ENCODE measurements at places on chromosomes 16 and 17.

DNA sequence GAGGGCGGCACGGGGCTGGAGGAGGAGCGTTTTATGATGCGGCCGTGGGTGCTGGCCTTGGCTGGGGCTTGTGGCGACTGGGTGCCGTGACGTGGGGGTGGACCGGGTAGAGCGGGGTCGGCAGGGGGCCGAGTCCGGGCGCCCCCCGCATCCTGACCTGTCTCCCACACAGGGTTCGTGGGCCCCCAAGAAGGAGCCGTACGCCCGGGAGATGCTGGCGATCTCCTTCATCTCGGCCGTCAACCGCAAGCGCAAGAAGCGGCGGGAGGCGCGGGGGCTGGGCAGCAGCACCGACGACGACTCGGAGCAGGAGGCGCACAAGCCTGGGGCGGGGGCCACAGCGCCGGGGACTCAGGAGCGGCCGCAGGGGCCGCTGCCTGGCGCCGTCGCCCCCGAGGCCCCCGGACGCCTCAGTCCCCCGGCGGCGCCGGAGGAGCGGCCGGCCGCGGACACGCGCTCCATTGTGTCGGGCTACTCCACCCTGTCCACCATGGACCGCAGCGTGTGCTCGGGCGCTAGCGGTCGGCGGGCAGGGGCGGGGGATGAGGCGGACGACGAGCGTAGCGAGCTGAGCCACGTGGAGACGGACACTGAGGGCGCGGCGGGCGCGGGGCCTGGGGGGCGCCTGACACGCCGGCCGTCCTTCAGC, 81.6 kb downstream of the ARHGAP23 start:
- DNase-seq: no peak

GRCh38 chr17:74491626-74492025, 25.2 kb downstream of the CD300A start:
- DNase-seq: no peak

DNA sequence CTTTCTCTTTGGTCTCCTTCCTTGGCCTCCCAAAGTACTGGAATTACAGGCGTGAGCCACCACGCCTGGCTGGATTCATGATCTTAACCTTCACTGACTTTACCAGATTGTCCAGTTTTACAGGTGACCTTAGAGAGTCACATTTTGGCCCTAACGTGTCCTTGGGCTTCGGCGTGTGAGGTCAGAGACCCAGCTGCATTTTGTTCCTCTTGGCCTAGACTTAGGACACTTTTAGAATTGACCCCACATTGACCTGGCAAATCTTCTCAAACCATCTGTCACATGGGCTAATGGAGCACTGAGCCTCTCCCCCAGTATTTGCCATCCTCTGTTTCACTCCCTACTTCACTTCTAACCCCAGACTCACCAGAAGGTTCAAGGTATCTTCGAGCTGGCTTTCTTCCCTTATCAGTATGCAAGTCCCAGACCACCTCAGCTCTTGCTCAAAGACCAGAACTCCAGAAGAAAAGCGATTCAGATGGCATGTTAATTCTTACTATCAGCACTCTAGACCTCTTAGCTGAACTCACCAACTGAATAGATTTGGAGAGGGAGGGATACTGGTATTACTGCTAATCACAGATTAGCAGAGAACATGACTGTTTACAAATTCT, 1.7 kb upstream of the CYTH1 start:
- no peak for DNase-seq

GRCh38 chr16:12567602-12568001, 236.1 kb downstream of the CPPED1 start:
- DNase-seq: no peak

DNA sequence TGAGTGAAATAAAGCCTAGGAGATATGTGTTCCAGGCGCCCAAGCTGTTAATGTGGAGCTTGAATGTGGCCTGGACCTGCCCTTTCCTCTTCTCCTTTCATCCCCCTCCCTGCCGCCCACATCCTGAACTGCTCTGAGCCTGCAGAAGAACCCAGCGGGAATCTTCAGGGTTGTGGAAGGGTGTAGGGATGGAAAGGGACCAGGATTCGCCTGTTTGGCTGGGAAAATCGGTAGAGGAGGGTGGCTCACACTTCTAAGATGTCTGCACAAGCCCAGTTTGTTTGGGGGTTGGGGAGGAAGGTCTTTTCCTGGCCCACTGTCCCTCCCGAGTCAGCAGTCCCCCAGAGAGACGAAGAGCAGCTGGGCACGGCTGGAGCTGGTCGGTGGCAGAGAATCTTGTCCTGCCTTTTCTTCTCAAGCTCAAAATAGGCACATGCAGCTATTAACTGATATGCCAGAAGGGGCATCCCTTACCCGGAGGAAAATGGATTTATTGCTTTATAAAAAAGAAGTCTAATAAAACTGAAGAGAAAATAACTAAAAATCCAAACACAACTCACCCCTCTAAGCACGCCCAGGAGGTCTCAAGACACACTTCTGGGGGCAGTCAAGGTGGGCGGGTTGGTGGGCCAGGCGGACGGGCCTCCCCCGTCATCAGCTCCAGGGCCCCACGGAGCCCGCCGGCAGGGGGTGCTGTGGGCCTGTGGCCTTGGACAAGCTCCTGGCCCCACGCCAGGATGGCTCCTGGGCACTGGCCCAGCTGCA, 11.5 kb upstream of the PITPNA start:
- DNase-seq: peak; percentile 27

- no peak for DNase-seq
Measured at GRCh38 chr17:71380535-71380934, 740.3 kb upstream of the SOX9 start.

DNA sequence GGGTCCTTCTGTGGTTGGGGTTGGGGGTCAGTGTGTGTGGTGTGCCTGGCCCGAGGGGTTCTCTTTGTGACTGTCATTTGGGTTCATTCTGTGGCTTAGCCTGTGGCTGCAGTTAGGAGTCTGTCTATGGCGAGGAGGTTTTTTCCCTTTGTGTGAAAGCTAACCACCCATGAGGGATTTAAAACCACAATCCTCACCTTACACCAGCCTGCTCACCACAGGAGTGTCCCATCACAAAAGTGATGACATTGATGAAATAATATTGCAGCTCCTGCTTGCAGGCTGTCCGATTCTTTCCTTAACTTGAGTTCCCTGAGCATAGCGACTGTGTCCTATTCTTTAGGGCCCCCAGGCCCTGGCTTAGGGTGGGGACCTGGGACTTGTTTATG, 113.6 kb downstream of the RAP1GAP2 start:
- DNase-seq: no peak

DNA sequence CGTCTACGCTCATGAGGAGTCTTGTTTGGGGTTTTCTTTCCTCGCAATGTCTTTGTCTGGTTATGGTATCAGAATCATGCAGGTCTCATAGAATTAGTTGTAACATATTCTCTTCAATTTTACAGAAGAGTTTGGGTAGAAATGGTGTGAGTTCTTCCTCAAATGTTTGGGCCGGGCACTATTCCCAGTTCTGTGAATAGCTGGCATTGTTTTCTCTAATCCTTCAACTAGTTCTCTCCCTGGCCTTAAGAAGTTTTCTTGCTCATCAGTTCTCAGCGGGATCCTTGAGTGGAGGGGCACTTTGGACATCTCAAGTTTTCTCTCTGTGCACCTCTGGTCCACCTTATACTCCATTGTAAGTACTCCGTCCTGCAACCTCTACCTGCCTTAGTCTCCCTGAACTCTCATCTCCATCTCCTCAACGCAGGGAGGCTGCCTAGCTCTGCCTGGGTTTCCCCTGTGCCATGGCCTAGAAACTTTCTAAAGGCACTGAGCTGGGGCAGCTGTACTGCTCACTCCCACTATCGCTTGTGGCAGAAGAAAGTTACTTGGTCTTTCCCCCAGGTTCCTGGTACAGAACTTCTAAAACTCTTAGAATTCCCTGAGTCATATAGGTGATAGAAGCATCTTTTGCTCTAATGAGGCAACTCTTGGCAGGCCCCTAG, 16.9 kb downstream of the NSMCE1 start:
- DNase-seq: no peak

- no peak for DNase-seq
Measured at GRCh38 chr17:79555543-79555942, 55.3 kb downstream of the RBFOX3 start.

GRCh38 chr17:19750835-19751234, 2.7 kb upstream of the ALDH3A1 start:
- DNase-seq: no peak

GRCh38 chr17:39578272-39578671, 29.4 kb downstream of the NEUROD2 start:
- no peak for DNase-seq

GRCh38 chr16:48150707-48151106, 5.1 kb downstream of the ABCC12 start:
- no peak for DNase-seq

DNA sequence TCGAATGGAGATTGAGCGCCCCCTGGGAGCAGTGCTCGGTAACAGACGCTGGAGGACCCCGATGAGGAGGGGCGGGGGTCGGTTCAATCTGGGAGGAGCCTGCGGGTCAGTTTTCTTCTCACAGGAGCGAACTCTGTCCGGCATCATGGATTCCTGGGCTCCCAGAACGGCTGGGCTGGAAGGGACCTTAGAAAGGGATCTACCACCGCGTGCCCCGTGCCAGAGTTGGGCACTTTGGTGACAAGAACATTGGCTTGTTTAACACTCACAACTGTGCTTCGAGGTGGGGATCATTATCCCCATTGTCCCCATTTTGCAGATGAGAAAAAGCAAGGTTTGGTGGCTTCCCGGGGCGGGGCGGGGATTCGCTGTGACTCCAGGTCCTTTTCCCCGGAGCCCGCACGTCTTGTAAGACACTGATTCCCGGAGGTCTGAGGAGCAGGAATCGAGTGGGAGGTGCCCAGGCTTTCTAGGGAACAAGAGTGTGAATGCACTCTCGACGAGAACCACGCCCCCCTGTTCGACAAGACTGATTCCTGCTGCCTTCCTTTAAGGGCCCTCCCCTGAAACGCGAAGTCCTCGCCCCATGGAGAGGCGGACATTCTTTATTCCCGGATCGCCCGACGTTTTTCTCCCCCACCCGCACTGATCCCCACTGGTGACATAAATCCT, 1.5 kb upstream of the FBXL19 start:
- peak; percentile 73 for DNase-seq

DNA sequence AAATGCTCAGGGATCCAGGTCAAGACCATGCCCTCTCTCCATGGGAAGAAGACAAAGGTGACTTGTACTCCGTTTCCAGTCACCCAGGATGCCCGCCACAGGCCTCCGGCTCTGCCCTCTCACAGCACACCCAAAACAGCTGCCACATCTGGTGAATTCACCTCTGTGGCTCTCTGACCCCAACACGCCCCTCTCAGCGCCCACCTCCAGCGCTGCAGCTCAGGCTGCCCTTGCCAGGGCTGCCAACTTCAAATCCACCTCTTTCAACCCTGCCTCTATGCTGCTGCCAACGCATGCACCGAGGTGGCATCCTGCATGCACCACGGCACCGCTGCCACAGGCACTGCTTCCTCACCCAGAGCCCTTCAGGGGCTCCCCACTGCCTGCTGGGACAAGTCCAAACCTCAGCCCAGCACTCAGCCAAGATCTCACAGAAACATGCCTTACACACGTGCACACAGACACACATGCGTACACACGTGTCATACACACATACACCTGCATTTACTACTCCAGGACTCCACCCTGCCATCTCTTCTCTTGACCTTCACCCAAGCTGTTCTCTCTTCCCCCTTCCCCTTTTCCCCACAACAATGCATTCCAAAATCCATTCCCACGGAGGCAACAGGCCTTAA, 7.5 kb downstream of the HID1 start:
- DNase-seq: no peak

GRCh38 chr17:2054512-2055291, at the start of gene HIC1:
Gene HIC1, plus strand, starts transcription at chr17:2055103. Its CDS starts 1,588 bp downstream, at chr17:2056691.
- DNase-seq: no peak

GRCh38 chr17:55778389-55779118, 27.7 kb downstream of the PCTP start:
- DNase-seq: no peak

DNA sequence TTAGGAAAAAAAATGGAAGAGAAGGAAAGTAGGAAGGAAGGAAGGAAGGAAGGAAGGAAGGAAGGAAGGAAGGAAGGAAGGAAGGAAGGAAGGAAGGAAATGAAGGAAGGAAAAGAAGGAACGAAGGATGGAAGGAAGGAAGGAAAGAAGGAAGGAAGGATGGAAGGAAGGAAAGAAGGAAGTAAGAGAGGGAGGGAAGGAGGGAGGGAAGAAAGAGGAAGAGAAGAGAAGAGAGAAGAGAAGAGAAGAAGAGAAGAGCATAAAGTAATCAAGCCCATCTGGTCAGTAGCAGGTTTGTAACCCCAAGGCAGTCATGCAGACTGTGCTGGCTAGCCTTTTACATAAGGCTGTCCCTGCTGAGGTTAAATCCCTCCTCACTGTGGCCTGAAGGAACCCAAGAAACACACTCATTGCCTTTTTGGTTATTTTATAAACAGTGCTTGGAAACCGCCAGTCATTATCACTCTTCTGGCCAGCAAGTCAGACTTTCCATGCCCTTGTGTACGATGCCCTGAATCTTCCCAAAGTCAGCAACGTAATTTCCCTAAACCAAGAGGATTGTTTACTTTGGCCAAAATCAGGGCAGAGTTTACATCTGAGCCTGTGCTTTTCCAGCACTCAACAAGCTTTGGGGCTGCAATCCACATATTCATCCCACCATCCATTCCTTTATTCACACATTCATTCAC, 409.6 kb upstream of the MAF start:
- no peak for DNase-seq

- no peak for DNase-seq
Measured at GRCh38 chr17:75679706-75680211, 12.6 kb downstream of the SAP30BP start.

GRCh38 chr16:46911038-46911437, 26.9 kb downstream of the GPT2 start:
- no peak for DNase-seq

DNA sequence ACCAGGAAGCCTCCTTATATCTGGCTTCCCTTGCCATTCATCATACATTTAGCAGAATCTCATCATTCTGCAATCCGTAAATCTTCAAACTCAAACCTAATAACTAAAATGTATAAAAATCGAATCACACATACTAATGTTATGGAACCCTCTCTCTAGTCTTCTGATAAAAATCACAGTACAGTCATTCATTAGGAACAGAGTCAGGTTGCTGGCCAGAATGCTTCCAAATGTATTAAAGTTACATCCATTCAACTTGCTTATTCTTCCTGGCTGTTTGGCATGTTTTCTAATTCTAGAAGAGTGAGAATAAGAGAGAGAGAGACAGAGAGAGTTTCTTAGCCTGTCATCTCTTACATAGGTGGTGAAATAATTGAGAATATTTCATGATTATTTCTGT, 16.5 kb upstream of the RASL10B start:
- DNase-seq: no peak

- no peak for DNase-seq
Measured at GRCh38 chr16:4615384-4616046, 827 bp upstream of the UBALD1 start.

- no peak for DNase-seq
Measured at GRCh38 chr17:65914784-65915342, 277.1 kb downstream of the CEP112 start.

GRCh38 chr17:5203178-5203907, 11.7 kb upstream of the ZNF594 start:
- no peak for DNase-seq

DNA sequence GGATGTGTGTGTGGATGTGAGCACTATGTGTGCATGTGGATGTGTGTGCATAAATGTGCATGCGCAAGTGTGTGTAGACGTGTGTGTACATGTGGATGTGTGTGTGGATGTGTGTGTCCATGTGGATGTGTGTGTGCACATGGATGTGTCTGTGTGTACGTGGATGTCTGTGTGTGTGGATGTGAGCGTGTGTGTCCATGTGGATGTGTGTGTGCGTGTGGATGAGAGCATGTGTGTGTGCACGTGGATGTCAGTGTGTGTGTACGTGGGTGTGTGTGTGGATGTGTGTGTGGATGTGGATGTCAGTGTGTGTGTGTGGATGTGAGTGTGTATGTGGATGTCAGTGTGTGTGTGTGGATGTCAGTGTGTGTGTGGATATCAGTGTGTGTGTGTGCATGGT, 63.6 kb upstream of the DOC2B start:
- no peak for DNase-seq

GRCh38 chr17:82929011-82929622, 89.3 kb upstream of the ZNF750 start:
- no peak for DNase-seq

All from stimulated activated CD4-positive, alpha-beta T cell treated with anti-CD3 and anti-CD28 coated beads, TNF-alpha, amount 100 ng/mL, for 24 hours (primary cell).